ENCODE measurements at places on chromosomes 12 and 14.

GRCh38 chr12:119372540-119372939 is 38.0 kb downstream of the CCDC60 start:
- DNase-seq, result no peak

DNA sequence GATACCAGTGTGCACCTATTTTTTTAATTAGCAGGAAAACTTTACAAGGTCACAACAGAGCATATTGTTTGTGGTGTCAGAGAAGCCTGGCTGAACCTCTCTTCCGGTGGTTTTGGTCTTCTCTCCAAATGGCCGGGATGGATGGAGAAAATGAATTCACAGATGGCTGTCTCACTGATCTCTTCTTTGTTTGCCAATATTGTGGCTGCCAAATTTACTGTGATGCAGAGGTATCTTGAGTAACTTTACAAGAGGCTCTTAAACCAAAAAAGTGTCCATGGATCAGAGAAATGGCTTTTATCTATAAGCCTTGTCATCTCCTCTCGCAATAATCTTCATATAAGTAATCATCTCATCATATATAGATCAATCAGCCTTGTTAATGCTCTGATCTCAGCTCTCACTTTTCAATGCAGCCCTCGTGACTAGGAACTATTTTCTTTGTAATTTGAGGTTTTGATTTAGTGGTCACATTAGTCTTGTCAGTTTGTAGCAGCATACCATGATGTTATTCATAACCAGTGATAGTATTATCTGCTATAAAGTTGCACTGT is 308.1 kb downstream of the EGLN3 start:
- no peak for DNase-seq

- no peak for DNase-seq
Observed at GRCh38 chr12:4392223-4392742, 12.8 kb upstream of the FGF23 start.

DNA sequence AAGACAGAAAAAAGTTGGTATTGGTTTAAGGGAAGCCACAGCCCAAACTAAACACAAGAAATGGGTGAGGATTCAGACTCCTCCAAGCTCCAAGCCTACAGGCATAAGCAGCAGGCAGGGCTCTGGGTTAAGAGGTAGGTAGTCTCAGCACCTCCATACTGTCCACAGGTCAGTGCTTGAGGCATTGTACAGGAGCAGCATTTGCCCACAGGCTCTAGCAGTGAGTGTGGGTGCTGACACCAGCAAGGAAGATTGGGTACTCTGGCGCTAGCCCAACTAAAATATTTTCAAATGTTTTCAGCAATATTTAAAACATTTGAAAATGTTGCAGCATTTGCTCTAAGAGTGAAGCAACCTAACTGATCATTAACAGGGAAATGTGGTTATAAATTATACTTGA is 33.1 kb downstream of the FERMT2 start:
- peak; percentile 7 for DNase-seq

GRCh38 chr14:83940253-83940652 is 1589.7 kb upstream of the FLRT2 start:
- no peak for DNase-seq

DNA sequence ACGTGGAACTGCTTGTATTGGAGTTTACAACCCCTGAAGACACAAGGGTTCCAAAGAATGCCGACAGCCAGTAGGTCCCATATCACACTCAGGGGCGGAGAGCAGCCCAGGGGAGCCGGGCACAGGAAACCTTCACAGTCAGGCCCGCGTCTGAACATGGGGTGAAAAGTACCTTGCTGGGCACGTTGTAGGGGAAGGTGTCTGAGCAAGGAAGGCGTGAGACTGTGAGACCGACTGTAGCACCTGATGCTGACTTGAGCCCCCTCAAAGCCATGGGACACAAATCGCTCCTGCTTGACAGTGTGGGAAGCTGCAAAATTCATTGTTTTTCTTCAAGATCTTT is 14.7 kb downstream of the RIMBP2 start:
- DNase-seq, result no peak

GRCh38 chr12:121087467-121088194 is 45.0 kb upstream of the P2RX7 start:
- DNase-seq, result no peak

DNA sequence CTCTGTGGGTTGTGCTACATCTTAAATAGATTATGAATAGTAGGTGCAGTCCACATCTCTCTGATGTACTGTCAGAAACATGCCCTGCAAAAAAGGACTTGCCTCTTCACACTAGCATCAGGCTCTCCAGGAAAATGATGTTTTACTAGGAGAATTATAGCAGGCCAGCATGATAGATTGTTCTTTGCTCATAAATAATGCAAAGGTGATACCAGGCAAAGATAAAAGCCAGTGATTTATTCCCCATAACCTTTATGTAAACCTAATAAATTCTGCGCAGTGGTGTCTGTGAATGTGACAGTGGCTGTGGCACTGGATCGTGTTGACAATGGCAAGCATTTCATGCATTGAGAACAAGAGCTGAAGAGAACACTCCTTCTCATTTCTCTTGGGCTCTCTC is 646.5 kb upstream of the SEL1L start:
- DNase-seq, result no peak

GRCh38 chr14:101625336-101626097 is 64.2 kb downstream of the DIO3 start:
- no peak for DNase-seq

DNA sequence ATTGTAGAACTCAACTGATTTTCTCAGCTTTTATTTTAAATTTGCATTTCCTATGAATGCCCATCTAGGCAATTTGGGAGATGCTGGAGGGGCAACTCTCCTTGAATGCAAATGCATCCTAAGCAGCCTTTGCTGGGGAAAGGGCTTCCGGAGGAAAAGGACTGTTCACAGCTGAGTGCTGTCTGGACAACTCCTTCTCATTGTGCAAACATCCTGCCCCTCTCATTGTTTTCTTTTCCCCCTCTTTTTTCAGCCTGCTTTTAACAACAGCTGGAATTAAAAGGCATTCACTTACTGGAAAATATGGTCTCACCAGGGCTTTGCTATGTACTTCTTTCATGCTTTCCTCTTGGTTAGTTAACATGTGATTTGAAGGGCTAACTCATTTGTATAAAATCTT is 397.8 kb downstream of the FUT8 start:
- no peak for DNase-seq

DNA sequence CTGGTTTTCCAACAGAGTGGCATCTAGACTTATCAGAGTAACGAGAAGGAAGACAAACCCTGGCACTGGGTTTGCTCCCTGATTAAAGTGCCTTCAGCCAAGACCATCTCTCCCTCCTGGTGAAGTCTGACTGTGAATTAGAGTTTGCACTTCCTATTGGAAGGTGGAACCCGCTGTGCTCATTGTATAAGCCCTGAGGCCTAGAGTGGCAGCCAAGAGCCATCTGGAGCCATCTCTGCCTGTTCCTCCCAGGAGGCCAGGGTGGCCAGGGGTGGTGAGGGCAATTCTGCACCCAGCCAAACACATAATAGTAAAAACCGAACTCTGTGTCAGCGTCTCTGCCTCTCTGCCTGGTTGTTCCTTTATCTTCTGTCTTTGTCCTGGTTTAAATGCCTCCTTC is 25.0 kb downstream of the MFAP5 start:
- DNase-seq, result no peak

- no peak for DNase-seq
Observed at GRCh38 chr14:76762411-76763095, 1.3 kb downstream of the VASH1 start.

DNA sequence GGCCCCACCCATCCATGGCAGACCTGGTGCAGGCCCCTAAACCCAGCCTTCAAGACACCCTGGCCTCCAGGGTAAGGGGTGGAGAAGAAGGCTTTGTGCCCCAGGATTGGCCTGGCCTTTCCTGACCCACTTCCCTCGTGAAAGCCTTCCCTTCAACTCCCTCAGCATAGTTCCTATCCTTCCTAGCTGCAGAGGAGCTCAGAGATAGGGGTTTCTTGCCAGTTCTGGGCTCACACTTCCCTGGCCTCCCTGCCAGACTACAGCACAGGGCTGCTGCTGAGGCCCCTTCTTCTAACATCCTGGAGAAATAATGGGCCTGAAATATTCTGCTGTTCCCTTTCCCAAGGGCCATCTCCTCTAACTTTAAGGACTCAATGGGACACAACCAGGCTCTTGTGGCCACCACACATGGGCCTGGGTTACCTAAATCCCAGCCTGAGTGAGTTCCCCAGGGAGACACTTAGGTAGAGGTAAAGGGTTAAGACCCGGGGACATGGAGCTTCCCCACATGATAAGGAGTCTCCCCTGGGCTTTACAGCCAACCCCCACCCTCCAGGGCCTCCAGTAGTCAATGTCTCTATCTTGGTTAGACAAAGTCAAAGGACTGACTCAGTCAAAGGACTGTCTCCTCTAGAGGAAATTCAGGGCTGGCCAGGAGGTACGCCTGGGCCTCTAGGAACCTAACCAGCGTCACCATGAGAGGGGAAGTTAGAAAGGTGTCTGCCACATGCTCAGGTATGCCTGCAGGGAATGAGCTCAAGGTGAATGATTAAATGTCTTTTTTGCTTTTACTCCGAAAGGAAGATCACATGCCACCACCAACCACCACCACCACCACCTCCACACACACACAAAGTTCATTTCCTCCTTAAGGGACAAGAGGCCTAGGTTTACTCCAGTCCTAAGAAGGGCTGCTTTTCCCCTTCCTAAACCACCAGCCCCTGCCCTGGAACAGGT is 7.1 kb downstream of the ZFP36L1 start:
- peak; percentile 40 for DNase-seq

DNA sequence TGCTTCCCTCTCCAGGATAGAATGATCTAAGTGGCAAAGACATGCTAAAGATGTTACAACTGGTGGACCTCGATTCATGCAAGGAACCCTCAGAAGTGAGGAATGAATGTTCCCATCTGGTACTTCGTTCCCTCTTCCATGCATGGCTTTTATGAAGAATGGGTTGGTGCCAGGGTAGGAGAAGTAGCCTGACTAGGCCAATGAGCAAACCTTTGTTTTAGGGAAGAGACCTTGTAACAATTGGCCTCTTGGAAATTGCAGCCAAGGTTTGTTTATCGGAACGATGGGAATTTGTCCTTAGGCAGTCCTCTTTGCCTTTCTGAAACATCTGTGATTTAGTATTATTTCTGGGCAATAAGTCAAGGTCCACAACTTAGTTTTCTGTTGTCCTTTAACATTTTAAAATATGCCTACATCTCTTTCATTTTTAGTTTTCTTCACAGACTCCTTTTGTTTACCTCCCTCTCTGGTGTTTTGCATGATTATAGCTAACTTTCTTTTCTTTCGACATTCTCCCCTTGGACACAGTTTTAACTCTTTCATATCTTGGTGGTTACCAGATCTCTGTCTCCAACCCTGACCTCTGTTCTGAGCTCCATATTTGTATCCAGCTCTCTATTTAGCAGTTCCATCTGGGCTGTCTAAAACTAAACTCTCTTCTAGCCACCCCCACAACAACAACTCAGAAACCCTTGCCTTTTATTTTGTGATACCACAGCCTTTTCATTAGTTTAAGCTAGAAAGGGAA is 70.0 kb downstream of the DIP2B start:
- DNase-seq, result no peak

DNA sequence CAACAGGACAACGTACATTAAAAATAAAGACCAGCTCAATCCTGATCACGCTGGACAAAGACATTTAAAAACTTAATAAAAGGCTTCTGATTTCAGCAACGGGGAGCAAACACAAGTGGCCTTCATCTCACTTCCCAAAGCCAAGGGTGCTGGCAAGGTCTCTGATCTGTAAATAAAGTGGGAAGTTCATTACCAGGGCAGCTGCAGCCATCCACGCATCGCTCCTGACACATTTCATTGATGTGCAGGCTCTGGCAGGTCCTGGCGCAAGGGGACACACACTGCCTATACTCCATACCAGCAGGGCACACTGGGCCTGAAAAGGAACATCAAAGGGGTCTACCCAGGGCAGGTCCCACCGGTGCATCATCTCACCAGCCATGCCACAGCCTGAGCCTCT is 51.0 kb downstream of the VWF start:
- no peak for DNase-seq

- no peak for DNase-seq
Observed at GRCh38 chr12:76003355-76003638, 28.3 kb downstream of the PHLDA1 start.

GRCh38 chr12:119843100-119843499 is 34.0 kb downstream of the CIT start:
- no peak for DNase-seq

DNA sequence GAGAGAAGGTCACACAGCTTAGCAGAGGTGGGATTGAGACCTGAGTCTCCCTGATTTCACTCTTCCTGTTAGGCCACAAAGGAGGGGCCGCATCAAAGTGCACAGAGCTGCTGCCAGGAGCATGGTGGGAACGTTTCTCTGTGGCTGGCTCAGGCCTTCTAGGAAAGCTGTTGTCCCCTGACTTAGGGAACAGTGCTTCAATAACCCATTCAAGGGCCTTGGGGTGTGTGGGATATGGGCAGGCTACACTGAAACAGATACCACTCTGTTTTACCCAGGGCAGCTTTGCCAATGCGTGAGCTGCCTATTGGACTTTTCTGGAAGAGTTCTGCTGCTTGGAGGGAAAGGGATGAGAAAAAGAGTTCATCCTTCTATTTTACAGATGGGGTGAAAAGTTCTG is 110.0 kb downstream of the ADCK1 start:
- no peak for DNase-seq

DNA sequence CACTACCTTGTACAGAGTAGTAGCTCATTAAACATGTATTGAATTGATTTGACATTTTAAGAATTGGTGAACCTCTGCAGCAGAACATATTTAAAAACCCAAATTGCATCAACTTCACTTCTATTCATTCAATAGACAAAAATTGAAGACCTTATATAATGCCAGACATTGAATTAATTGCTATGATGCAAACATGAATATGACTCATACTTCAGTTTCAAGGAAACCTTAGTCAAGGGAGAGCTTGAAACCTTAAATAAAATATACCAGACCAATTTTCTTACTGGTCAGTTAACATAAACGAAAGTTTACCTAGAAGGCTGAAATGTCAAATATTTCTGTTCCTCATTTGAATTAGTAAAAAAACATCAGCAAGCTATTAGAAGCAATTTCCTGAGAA is 5.0 kb upstream of the MGAT4C start:
- DNase-seq, result no peak

DNA sequence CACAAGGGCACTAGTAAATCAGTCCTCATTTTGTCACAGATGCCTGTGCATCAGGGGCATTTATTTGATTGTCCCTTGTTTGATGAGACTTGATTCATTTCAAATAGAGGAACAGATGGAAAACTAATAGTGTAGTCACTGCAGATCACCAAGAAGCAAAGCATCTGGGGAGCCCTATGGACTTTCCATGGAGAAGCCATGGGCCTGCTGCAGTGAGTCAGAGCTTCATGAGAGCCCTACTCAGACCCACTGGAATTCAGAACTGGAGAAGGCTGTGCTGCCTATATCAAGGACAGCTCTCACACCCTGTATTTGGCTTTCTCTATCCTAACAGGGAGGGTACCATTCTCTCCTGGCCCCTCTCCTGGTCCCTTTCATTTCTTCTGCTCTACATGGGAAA is 126.2 kb downstream of the GRIP1 start:
- no peak for DNase-seq

- no peak for DNase-seq
Observed at GRCh38 chr14:102233081-102233480, 71.9 kb downstream of the MOK start.

DNA sequence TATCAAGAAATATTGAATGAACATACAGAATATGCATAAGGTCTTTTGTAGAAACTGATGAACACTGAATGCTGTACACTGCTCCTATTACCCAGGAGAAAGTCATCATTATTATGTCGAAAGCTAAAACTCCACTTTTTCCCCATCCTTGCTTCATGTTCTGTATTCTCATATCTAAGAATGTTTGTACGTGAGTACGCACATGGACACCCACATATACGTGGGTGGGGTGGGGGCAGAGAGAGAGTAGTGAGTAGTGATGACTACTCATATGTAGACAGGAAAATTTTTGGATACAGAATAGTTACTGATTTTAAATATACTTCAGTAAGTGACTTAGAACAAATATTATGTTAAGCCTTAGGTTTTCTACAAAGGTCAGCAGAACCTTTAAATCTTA is 75.1 kb downstream of the FERMT2 start:
- DNase-seq, result no peak

Data from immature natural killer cell (primary cell).